ENCODE measurements at places on chromosomes 5 and 9.

DNA sequence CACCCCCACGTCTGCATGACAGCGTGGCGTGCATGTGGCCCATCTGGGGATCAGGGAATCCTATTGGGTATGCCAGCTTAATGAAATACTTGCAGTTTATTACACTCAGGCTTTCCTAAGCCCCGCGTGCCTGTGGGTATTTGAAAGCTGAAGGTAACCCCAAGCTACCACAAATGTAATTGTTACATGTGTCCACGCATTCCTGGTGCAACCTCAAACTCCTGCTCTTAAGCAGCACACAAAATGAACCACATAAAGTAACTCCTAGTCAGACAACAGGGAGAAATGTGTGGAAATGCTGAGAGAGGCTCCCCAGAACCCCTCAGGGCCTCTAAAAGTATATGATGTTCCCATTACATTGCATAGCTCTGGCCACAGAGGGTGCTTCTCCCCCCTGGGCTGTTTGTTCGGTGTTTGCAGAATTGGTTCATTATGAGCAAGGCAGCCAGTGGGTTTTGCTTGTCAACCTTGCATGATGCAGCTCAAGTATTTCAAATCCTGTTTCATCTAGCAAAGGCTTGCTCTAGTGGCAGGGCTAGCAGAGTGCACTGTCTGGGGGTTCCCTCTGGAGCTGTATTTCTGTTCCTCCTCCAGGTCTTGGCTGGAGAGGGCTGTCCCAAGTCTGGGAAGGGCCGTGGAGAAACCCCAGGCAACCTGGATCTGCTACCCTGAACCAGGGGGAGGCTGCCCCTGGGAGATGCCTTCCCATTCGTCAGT, 1.8 kb upstream of the DCANP1 start:
- DNase-seq: no peak

GRCh38 chr5:140249536-140249935, 53.4 kb downstream of the PFDN1 start:
- DNase-seq: no peak

- DNase-seq: no peak
Observed at GRCh38 chr5:65209341-65209740, 272.4 kb downstream of the ADAMTS6 start.

DNA sequence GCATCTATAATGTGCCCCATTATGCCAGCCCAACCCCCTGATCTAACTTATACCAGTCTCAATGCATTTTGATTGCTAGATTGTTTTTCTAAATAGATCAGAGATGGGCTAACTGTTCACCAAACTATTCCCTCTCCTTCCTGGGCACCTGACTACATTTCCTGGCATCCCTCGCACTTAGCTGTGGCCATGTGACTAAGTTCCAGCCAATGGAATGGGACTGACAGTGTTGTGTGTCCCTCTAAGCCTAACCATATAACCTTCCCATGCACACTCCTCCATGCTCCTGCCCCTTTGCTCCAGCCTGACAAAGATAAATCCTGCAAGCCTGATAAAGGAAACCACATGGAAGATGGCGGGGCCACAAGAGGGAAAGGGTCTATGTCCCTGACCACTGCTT, 12.3 kb upstream of the IFNK start:
- DNase-seq: no peak

- no peak for DNase-seq
Observed at GRCh38 chr9:134522976-134523375, 118.6 kb upstream of the COL5A1 start.

DNA sequence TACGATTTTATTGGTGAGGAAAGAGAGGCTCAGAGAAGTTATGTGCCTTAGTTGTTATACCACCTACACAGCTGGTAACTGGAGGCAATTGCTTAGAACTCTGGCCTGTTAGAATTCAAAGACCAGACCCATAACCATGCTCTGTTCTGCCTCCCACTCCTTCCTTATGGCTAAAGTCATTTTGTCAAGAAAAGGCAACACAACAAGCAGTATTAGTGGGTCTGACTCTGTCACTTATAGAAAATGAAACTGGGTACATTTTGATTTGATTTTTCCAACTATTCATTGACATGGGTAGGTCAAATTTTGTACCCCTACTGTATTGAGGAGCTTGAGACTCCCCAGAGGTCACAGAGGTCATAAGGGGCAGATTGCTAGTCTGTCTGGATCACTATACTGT, 44.5 kb upstream of the NR3C1 start:
- DNase-seq: no peak

DNA sequence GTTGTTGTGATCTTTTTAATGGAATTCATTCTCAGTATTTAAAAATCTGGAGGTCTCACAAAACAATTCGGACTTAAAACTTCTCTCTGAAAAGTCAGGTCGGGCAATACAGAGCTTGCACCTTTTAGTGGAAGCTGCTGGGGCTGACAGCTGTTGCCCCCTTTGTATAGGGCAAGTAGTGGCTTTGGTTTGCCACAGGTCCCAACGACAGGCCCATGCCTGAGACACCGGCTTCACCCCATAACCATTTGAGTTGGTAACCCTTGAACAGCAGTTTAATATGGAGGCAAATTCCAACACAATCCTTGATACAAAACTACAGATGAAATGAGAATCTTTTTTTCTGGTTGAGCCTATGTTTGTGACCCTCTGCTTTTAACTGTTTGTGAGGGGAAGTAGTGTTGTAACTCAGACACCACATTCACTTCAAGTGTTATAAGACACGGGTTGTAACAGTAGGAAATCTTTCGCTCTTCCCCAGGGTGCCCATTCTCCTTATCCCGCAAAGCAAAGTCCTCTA, 752 bp upstream of the GLRX start:
- no peak for DNase-seq

DNA sequence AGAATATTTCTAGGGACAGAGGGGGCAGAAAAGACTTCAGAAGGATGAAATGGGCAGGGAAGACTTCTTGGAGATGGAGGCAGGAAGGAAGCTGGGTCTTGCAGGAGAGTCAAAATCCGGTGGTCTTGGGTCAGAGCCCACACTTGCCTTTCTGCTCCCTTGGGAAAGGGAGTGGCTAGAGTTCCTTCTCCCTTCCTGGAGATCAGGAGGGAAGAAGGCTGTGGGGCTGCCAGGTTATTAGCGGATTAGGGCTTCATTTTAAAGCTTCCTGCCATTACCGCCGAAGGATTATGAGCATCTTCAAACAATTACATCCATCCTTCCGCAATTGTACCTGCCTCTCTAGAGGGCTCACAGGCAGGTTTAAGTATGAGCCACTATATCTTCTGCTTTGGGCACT, 19.2 kb upstream of the SYNPO start:
- no peak for DNase-seq

DNA sequence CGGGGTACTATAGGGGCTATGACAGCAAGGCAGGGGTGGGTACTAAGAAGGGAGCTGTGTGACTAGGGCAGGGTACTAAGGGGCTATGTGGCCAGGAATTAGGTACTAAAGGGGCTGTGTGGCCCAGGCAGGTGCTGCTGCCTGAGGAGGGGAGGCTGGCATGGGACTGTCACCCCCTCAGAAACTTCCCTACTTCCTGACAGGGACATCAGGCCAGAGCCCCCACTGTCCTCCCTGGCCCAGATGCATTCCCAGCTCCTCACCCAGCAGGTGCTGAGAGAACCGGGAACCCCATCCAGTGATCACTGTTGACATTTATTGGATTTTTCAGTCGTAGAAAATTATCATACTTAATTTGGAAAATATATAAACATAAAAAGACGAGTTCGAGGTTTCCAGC, 26.6 kb downstream of the IRX2 start:
- no peak for DNase-seq

GRCh38 chr5:179765400-179765799, 28.4 kb upstream of the LTC4S start:
- DNase-seq: no peak

DNA sequence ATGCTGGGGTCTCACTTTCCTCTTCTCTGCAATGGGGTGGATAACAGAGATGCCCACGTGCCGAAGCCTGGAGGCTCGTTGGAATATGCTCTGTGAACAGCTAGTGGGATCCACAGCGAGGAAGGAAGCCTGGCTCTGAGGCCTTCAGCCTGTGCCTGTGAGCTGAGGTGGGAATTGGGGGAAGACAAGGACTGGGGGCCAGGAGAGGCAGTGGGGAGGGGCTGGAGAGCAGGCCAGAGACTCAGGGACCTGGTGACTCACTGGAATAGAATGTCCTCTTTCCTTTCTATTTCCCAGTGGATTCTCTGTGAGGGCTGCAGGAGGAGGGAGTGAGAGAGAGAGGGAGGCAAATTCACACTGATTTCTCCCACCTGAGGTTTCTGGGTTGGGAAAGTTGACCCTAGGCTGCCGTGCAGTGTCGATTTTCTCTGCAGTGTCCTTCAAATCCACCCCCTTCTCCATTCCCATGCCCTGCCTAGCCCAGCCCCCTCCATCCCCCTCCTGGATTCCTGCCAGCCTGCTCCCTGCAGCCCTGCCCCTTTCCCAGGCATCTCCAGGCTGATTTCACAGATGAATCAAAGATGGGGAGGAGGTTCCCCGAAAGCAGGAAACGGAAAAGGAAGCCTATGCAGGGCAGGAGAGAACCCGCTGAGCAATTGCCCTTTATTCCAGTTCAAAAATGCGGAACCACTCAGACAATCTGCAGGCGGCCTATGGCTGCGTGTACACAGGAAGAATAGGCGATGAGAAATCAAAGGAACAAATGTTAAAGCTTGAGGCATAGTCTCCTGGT, 1.4 kb upstream of the SPAAR start:
- no peak for DNase-seq

DNA sequence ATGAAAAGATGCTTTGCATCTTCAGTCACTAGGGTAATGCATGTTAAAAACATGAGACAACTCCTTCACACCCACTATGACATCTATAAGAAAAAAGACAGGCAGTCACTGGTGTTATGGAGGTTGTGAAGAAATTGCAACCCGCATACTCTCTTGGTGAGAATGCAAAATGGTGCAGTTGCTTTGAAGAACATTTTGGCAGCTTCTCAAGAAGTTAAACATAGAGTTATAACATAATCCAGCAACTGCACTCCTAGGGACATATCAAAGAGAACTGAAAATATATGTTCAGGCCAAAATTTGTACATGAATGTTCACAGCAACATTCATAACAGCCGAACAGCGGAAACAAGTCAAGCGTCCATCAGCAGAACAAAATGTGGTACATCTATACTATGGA, 46.3 kb upstream of the TBC1D9B start:
- DNase-seq: no peak

All from activated CD4-positive, alpha-beta T cell treated with anti-CD3 and anti-CD28 coated beads for 24 hours (primary cell).